ENCODE measurements at places on chromosomes 5 and 9.
A peak's percentile ranks its signal among the peaks of the same experiment; 100 is the strongest.

GRCh38 chr9:7287065-7287464 is 512.5 kb downstream of the DMAC1 start:
- DNase-seq, result no peak

DNA sequence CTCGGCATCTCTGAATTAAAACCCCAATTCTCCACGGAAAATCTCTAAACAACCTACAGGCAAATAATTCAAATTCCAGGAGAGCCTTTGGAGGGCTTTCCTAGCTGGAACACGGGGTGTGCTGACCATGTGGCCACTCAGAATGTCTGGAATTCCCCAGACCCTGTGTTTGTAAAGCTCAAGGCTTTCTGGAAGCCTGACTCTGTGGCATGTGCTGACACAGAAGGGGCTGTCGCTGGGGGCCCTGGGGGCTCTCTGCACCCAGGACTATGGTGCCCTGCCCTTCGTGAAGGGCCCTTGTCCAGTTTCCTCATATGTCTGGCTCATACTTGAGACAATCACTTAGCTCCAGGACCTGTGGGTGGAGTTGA is 29.0 kb upstream of the BOD1 start:
- peak; percentile 49 for DNase-seq

DNA sequence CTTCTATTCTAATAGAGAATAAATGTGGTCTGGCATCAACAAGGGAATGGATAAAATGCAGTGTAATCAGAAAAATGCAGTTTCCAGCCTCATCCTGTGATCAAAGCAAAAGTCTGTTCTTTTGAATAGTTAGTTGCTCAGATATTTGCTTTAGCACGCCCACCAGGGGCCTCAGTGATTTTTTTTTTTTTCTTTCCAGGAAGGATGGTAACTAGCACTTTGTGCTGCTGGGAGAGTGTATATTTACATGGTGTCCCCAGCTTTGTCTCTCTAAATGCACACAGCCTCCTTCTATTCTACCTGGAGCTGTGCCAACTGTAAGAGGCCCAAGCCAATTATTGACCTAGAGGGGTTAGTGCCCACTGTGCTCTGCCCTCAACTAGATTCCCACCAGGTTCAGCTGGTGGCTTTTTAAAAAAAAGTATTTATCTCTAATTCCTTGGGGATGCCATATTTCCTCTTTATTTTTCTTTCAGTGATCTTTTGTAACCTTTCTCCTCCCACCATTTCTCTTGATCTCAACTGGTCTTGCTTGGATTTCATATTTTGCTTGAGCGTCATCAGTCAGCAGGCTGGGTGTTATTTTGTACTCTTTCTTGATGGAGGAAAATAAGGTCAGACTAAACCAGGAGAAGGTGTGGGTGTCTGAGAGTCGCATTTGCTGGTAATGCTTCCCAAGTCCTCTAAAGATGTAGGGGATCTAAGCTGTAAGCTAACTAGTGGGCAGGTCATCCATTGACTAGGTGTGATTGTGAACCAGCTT is 193.0 kb upstream of the C9orf72 start:
- DNase-seq, result no peak

DNA sequence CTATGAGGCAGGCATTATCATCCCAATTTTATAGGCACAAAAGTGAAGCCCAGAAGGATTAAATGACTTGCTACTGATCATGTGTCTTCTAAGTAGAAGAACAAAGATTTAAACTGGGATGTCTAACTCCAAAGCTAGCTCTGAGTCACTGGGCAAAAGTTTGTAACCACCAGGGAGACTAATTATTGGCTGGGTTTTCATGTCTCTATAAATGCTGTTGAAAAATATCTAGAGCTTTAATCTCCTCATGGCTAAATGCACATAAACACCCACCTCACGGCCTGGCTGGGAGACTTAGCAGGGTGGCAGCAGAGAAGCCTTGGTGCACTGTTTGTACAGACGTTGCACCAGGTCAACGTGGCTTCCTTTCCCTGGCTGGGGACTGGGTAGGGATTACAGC is 144.6 kb downstream of the MELK start:
- no peak for DNase-seq

DNA sequence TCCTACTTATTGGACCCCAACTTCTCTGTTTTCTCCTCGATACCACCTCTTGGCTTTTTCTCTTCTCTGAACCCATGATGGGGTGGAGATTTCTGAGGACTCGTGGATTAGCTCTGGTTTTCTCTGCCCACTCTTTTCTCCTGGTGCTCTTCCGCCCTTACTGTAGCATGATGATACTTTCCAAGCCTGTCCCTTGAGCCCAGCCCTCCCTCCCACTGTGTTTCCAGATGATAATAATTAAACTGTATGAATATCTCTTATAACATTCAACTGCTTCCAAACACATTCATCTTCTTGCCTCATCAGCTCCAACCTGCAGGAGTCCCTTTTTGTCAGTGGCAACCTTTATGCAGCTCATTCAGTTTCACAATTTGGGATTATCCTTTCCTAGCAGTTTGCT is 494.2 kb upstream of the KLF4 start:
- DNase-seq, result no peak

- no peak for DNase-seq
These were observed 19.0 kb downstream of the SNX24 start for GRCh38 chr5:122864400-122864799.

GRCh38 chr5:180333661-180334060 is 19.5 kb downstream of the GFPT2 start:
- DNase-seq, result peak; percentile 62

GRCh38 chr9:14515571-14516198 is 177.5 kb downstream of the ZDHHC21 start:
- DNase-seq, result no peak

GRCh38 chr5:137887831-137888230 is 1.4 kb upstream of the PKD2L2 start:
- no peak for DNase-seq

- no peak for DNase-seq
These were observed 63.3 kb upstream of the DAPK1 start for GRCh38 chr9:87434366-87434765.

DNA sequence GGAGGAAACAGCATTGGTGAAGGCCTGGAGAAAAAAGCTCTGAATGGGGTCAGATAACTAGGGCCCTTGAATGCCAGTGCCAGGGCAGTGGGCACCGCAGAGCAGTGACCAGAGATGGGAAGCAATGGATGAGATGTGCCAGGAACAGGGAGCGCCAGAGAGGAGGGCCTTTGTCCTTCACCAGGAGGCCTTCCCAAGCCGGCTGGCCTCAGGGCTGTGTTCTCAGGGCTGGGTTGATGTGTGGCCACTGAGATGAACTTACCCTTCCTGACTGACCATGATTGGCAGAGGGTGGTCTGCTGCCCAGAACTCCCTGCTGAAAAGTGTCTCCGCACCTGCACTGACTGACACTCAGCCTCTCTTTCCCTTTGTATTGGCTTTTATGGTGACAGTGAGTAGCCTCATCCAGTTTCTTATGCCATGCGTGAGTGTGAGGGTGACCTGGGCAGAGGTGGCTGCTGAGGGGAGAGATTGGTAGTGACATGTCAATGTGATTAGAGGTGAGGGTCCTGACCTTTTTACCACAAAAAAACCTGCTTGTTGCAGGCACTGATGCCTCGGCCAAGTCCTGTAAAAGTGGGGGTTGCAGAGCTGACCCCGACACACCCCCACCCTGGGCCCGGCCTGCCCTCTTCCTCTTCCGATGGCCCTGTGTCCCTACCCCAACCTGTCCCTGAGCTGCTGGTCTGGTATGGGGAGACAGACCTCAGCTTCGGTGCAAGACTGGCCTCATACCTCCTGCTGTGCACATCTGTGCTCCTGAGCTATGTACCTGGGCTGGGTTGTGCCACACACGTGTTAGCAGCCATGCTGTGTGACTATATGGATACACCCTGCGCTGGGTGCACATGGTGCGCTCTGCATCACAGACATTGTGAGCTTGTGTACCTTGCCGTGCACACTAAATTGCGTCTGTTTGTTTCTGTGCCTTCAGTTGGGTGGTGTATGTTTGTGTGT is 57.1 kb upstream of the PSD2 start:
- DNase-seq, result no peak

DNA sequence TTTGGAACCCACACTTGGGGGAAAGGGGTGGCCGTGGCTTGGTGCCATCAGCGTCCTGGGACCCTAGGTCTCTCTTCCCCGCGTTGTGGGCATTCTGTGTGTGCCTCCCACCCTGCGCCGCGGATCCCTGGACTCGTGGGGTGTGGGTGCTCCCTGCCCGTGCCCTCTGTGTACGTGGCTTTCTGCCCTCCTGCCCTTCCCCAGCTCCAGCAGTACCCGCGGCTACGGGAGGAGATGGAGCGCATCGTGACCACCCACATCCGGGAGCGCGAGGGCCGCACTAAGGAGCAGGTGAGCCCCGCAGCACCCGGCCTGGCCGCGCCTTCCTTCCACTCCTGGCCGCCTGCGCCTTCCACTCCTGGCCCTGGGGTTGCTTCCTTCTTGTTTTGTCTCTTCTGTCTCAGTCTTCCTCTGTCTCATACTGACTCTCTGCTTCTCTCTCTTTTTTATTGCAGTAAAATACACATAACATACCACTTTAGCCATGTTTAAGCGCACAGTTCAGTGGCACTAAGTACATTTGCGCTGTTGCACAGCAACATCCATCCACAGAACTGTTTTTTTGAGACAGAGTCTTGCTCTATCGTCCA is 30.7 kb downstream of the DNM1 start:
- no peak for DNase-seq

DNA sequence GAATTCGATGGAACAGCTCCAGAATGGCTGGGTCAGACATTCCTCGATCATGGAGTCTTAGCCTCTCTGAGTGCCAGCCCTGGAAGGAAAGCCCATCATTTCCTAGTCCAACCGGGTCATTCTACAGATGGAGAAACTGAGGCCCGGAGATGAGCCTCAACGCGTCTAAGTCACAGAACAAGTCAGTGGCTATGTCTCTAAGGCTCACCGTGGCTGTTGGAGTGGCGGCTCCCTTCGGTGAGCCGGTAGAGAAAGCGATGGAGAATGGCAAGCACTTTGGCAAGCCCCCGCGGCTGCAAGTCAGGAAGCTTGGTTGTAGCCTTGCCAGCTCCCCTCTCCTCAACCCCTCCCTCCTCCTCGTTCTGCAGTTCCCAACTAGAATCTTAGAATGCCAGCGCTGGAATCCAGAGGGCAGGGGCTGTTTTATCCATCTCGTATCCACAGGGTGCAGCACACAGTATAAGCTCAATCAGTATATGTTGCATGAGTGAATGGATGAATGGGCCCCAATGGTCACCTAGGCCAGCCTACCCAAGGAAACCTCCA is 438 bp upstream of the ARSI start:
- DNase-seq, result no peak

DNA sequence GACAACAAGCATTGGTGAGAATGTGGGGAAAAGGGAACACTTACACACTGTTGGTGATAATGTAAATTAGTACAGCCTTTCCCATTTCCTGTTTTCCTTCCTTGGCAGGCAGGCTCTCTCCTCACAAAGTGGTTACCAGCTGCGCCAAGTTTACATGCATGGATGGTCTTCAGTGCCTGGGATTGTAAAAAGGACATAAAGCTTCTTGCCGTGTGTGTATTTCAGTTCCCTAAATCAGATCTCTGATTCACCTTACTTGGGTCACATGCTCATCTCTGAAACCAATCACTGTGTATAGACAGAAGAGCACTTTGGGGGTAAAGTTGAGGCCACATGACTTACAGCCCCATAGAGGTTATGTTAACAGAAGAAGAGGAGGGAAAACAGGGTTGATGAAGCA is 92.8 kb downstream of the CAVIN4 start:
- no peak for DNase-seq

DNA sequence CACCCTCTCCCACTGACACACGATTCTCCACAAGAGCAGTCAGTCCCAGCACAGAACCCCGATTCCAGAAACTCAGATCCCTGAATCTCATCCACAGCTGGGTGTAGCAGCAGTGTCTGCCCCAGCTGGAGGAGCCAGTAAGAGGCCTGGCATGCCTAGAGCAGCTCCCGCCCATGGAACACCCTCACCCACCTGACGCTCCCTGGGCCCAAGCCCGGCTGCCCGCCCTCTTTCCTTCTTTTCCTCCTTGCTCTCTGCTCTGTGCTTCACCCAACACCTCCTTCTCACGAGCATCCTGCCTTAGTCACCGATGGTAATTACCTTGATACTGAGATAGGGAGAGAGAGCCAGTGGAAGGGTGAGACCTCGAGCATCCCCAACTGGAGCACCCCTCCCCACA is 8.7 kb downstream of the PCDH1 start:
- DNase-seq, result no peak

DNA sequence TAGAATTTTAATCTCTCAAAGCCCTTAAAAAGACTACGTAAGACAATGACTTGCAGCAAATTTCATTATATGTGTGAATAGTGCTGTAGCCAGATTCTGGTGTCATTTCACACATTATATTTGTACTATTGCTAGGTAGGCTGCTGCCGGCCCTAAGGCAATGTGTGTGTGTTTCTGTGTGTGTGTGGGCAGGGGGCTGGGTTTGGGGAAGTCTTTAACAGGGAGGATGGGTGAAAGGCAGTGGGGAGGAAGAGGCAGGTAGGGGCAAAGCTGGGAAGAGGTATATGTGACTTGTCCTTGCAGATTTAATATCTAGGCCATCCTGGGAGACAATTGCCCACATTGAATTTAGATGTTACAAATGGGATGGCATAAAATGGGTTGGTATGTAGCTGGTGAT is 130.8 kb downstream of the MACIR start:
- no peak for DNase-seq

DNA sequence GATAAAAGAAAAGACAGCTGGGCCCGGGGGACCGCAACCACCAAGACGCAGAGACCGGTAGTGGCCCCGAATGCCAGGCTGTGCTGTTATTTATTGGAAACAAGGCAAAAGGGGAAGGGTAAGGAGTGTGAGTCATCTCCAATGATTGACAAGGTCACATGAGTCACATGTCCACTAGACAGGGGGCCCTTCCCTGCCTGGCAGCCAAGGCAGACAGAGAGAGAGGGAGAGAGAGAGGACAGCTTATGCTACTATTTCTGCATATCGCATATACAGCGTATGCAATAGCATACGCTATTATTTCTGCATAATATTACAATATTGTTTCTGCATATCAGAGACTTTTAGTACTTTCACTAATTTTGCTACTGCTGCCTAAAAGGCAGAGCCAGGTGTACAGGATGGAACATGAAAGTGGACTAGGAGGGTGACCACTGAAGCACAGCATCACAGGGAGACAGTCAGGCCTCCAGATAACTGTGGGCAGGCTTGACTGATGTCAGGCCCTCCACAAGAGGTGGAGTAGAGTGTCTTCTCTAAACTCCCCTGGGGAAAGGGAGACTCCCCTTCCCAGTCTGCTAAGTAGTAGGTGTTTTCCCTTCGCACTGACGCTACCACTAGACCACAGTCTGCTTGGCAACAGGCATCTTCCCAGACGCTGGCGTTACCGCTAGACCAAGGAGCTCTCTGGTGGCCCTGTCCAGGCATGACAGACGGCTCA is 50.3 kb downstream of the RFX3 start:
- no peak for DNase-seq

GRCh38 chr5:140145256-140145655 is 19.5 kb downstream of the IGIP start:
- DNase-seq, result no peak
